ENCODE measurements at places on chromosomes 1 and 21. TPM values are rescaled to one million over a fixed set of nuclear protein-coding genes. Genes with fewer than 3 reads are reported as not detected.

DNA sequence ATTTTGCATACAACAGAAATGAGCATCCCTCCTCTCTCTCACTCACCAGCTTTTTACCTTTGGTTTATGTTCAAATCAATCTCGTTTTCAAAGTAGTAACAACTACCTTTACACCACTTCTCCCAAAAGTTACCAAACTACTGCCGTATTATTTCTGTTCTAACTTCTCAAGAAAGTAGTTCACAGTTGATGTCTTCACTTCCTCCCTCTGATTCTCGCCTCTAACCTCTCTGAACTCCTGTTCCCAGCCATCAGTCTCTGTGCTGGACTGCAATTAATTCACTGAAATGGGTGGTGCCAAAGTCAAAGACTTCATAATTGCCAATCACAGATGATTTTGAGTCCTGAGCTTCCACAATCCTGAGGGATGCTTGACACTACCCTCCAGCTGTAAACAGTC lies 54.0 kb downstream of the ZNF281 start:
- no peak overlapping the region for H3K27ac ChIP-seq
- H3K36me3 ChIP-seq: no peaks in the 10 kb centered on the region
- H3K4me1 ChIP-seq: peaks cover 62% of the 10 kb centered on the region
- H3K4me3 ChIP-seq: no peak overlapping the region
- no peak for DNase-seq
- H3K27me3 ChIP-seq: no peaks in the 10 kb centered on the region

GRCh38 chr1:39576016-39576657 lies 453 bp downstream of the PABPC4 start:
- H3K27me3 ChIP-seq: no peaks in the 10 kb centered on the region
- DNase-seq: peak; percentile 39
- H3K4me3 ChIP-seq: peak overlapping the region; percentile 75
- H3K27ac ChIP-seq: peak overlapping the region; percentile 94

DNA sequence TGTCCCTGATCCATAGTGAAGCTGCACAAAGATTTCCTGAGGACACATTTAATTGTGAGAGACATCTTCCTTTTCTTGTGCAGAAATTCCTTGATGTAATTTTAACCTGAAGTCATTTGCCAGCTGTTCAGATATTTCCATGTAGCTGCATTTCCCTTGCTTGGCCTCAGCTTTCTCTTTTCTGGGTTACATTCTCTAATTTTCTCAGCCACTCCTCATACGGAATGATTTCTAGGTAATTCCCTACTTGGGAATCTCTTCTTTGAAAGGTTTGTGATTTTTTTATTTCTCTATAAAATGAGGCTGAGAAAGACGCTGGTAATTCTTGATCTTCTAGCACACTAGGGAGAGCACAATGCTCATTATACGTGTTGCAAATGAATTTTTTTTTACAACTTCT lies 199.0 kb downstream of the PCP4 start:
- no peak overlapping the region for H3K4me3 ChIP-seq
- no peaks in the 10 kb centered on the region for H3K36me3 ChIP-seq
- H3K27me3 ChIP-seq: no peaks in the 10 kb centered on the region
- no peaks in the 10 kb centered on the region for H3K4me1 ChIP-seq

DNA sequence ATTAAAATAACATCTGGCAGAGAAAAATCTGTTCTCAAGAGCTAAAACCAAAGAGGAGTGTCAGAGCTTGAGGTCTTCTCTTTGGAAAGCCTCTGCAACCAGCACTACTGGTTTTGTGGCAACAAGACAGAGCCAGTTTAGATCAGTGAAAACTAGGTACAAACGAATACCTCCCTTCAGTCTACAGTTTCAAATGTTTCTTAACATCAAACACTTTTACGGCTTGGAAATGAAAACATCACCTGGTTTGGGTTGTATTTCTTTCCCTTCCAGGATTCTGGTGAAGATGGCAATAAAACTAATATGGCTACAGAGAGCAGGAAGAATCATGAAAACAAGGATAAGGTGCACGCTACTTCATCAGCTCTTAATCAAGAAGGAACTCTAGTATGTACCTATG lies 339.4 kb upstream of the ESRRG start:
- H3K36me3 ChIP-seq: no peaks in the 10 kb centered on the region
- H3K27me3 ChIP-seq: no peaks in the 10 kb centered on the region
- no peak overlapping the region for H3K27ac ChIP-seq
- DNase-seq: no peak
- no peak overlapping the region for H3K4me3 ChIP-seq

The EPHA2 gene
- polyA plus RNA-seq: 9.3 TPM

The CATSPERE gene
- 0.07 TPM for polyA plus RNA-seq

DNA sequence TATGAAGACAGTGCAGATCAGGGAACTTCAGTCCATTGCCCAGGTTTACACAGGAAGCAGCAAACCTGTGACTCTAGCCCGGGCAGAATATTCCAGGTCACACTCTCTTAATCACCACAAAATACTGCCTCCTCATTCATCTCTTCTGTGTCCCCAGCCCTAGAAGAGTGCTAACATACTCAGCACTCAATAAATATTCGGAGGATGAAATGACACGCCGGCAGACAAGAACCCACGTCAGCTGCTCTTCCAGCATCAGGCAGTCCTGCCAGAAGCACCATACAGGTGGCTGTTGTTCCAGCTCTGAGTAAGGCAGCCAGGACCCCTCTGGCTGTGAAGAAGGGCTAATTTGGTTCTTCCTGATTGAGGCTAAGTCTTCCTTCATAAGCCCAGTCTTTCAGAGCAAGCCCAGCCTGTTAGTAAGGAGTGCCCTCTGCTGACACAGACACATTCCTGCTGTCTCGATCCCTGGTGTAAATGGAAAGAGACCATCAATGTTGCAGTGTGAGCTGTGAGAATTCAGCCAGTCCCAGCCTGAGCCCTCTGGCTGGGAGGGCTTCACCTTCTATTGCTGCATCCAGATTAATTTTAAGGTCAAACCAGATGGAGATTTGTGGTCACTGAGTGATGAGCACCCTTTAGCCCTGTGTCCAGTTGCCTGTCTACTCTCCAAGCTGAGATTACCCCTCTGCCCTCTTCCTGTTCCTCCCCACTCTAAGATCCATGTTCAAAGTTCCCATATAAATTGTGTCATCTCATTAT lies 45.0 kb upstream of the KIRREL1 start:
- peaks cover 17% of the 10 kb centered on the region for H3K27me3 ChIP-seq

The SLC2A5 gene
- 0.39 TPM for polyA plus RNA-seq

GRCh38 chr21:28016571-28016970 lies 976.1 kb downstream of the LTN1 start:
- H3K4me3 ChIP-seq: no peak overlapping the region
- H3K4me1 ChIP-seq: peaks cover 18% of the 10 kb centered on the region
- H3K27me3 ChIP-seq: no peaks in the 10 kb centered on the region

GRCh38 chr1:47578026-47578720 lies 140.3 kb downstream of the FOXD2 start:
- H3K36me3 ChIP-seq: no peaks in the 10 kb centered on the region
- H3K4me1 ChIP-seq: peaks cover 20% of the 10 kb centered on the region
- H3K27me3 ChIP-seq: no peaks in the 10 kb centered on the region
- H3K4me3 ChIP-seq: no peak overlapping the region
- peak; percentile 34 for DNase-seq

GRCh38 chr1:31759298-31760023 lies 4.7 kb downstream of the ADGRB2 start:
- DNase-seq: no peak
- peaks cover 30% of the 10 kb centered on the region for H3K4me1 ChIP-seq
- H3K27ac ChIP-seq: no peak overlapping the region
- H3K36me3 ChIP-seq: no peaks in the 10 kb centered on the region
- H3K4me3 ChIP-seq: no peak overlapping the region

The CCDC30 gene
- polyA plus RNA-seq: 0.73 TPM

The SYT6 gene
- polyA plus RNA-seq: not detected

DNA sequence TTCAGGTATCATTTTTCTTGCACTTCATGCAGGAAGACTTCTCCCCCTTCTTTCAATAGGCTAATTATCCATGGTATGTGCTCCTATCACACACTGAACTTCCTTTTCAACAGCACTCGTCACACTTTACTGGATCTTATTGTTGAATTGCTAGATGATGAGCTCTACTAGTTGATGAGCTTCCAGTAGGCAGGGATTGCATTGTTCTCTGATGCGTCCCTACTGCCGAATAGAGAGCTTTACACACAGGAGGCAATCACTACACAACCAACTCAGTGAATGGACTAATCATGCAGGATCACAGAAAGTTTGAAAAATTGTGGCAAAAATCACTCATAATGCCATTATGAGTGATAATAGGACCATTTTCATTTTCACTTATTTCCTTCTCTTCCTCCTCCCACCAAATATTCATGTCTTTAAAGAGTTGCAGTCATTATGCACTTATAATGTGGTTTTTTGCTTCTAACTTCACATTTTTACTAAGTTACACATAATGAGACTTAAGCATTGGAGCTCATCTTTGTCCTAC lies 128.1 kb upstream of the ZNF648 start:
- no peak for DNase-seq
- no peaks in the 10 kb centered on the region for H3K4me1 ChIP-seq
- no peaks in the 10 kb centered on the region for H3K27me3 ChIP-seq
- H3K36me3 ChIP-seq: no peaks in the 10 kb centered on the region
- H3K4me3 ChIP-seq: no peak overlapping the region

DNA sequence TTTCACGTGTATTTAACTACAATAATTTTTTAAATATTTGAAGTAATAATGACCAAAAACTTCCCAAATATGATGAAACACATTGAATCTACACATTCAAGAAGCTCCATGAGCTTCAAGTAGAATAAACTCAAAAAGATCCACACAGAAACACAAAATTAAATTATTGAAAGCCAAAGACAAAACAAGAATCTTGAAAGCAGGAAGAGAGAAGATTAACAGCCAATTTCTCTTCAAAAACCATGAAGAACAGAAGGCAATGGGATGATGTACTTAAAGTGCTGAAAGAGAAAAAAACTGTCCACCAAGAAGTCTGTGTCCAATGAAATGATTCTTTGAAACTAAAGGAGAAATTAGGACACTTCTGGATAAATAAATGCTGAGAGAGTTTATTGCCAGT lies 5.1 kb upstream of the KRTAP10-10 start:
- H3K36me3 ChIP-seq: no peaks in the 10 kb centered on the region
- H3K27me3 ChIP-seq: no peaks in the 10 kb centered on the region
- H3K4me3 ChIP-seq: no peak overlapping the region
- H3K27ac ChIP-seq: no peak overlapping the region
- no peaks in the 10 kb centered on the region for H3K4me1 ChIP-seq

The TBX15 gene
- 0.44 TPM for polyA plus RNA-seq

GRCh38 chr1:7973086-7973485 lies 11.6 kb downstream of the PARK7 start:
- no peak for DNase-seq
- no peaks in the 10 kb centered on the region for H3K4me1 ChIP-seq
- H3K4me3 ChIP-seq: no peak overlapping the region
- no peak overlapping the region for H3K27ac ChIP-seq
- no peaks in the 10 kb centered on the region for H3K36me3 ChIP-seq
- H3K27me3 ChIP-seq: no peaks in the 10 kb centered on the region

The ABCG1 gene
- 19.4 TPM for polyA plus RNA-seq

- DNase-seq: no peak
- no peaks in the 10 kb centered on the region for H3K4me1 ChIP-seq
- H3K36me3 ChIP-seq: peaks cover 36% of the 10 kb centered on the region
- H3K27ac ChIP-seq: no peak overlapping the region
- no peak overlapping the region for H3K4me3 ChIP-seq
- no peaks in the 10 kb centered on the region for H3K27me3 ChIP-seq
These were observed 14.8 kb upstream of the TMEM222 start for GRCh38 chr1:27306892-27307761.

The C1orf141 gene
- polyA plus RNA-seq: not detected

The KCNH1 gene
- not detected for polyA plus RNA-seq

DNA sequence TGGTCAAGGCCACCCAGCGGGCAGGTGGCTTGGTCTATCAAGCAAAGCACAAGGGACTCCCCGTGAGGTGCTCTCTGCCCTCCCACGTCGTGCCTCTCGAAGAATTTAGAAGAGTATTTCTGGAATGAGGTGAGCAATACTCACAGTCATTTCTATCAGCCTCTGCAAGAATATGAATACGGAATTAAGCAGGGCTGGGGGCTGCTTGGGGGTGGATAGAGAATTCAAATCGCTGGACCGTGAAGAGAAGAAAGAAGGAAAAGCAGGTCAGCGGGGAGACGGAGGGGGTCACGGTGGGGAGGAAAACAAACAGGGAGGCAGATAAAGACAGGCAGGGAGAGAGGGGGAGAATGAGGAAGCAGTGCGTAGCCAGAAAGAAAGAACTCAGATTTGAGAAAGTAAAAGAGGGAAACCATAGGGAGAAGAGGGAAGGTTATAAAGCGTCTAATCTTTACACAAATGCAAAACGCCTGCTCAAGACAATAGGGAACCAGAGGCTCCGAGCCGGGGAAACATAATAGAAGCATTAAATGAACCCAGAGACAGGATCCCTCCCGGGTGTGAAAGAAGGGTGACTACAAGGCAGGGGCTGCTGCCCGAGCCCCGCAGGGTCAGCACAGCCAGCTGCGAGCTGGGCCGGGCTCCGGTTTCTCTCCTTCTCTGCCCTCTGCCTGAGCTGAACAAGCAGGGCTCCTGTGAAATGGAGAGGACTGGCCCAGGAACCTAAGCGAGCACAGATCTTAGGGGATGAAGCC lies 2.1 kb upstream of the EDN2 start:
- H3K4me3 ChIP-seq: no peak overlapping the region
- H3K4me1 ChIP-seq: peaks cover 23% of the 10 kb centered on the region
- no peak for DNase-seq
- peak overlapping the region; percentile 69 for H3K27ac ChIP-seq
- H3K27me3 ChIP-seq: peaks cover 5% of the 10 kb centered on the region
- no peaks in the 10 kb centered on the region for H3K36me3 ChIP-seq

DNA sequence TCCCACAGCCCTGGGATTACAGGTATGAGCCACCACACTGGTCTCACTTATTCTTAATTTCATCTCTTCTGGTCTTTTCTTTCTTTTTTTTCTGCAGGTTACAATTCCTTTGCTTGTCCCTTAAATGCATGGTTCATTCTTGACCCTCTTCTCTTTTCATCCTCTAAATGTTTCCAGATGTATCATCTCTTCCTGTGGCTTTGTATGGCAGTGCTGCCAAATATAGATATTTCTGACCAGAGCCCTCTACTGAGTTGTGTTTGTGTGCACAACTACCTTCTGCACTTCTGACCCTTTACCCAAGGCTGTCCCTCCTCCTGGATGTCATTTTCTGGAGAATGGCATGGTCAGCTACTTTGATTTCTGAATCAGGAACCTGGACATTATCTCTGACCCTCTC lies 32.5 kb downstream of the OLFML3 start:
- no peaks in the 10 kb centered on the region for H3K27me3 ChIP-seq
- no peak overlapping the region for H3K27ac ChIP-seq
- no peak overlapping the region for H3K4me3 ChIP-seq
- no peak for DNase-seq
- H3K4me1 ChIP-seq: no peaks in the 10 kb centered on the region

The VHLL gene
- not detected for polyA plus RNA-seq

The CFHR1 gene
- not detected for polyA plus RNA-seq

The TESK2 gene
- polyA plus RNA-seq: 1.2 TPM

The WNT3A gene
- not detected for polyA plus RNA-seq

The CNKSR1 gene
- polyA plus RNA-seq: 5.7 TPM

GRCh38 chr1:54800041-54800898 lies 853 bp downstream of the TTC22 start:
- H3K4me3 ChIP-seq: peak overlapping the region; percentile 35
- no peaks in the 10 kb centered on the region for H3K36me3 ChIP-seq
- DNase-seq: no peak
- peaks cover 39% of the 10 kb centered on the region for H3K4me1 ChIP-seq
- H3K27ac ChIP-seq: no peak overlapping the region

The RSPH1 gene
- polyA plus RNA-seq: 0.06 TPM
